CD4-positive, alpha-beta T cell (primary cell): ENCODE measurements at places on chromosomes 11 and 22.

GRCh38 chr11:79973721-79974617 is 533.1 kb upstream of the TENM4 start:
- no peak for DNase-seq

DNA sequence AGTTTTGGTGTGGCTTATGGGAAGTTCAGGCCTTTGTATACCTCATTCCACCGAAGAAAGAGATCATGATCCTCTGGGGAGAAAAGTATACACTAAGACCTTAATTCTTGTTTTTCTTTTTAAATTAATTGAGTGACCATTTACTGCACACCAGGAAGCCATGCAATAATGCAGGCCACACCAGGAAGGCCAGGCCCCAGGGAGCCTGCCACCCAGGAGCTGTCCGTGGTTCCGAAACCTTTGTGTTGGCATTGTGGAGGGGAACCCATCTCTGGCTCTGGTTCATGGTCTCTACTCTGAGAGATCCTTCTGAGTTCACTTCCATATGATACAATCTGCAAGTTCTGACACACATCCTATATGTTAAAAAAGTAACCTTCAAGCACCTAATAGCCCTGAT is 291.8 kb downstream of the MIAT start:
- DNase-seq: no peak

- no peak for DNase-seq
Observed at GRCh38 chr11:61610905-61611304, 30.0 kb upstream of the SYT7 start.

DNA sequence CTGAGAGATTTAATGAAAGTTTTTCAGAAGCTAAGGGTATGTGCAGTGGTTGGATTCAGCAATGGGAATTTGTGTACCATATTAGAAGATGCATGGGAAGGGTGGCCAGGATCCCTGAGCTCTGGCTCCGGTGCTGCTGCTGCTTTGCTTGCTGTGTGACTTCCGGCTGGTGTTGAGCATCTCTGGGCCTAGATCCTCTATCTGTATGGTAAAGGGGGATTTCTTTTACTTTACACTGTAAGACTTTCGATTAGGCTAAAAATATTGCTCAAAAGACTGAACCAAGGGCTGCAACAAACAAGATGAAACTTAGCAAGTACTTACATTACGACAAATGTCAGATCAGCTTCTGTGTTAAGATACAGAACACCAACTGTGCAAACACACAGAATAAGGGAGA is 39.1 kb downstream of the XRRA1 start:
- no peak for DNase-seq
